ENCODE measurements at places on chromosomes 11 and 22.

DNA sequence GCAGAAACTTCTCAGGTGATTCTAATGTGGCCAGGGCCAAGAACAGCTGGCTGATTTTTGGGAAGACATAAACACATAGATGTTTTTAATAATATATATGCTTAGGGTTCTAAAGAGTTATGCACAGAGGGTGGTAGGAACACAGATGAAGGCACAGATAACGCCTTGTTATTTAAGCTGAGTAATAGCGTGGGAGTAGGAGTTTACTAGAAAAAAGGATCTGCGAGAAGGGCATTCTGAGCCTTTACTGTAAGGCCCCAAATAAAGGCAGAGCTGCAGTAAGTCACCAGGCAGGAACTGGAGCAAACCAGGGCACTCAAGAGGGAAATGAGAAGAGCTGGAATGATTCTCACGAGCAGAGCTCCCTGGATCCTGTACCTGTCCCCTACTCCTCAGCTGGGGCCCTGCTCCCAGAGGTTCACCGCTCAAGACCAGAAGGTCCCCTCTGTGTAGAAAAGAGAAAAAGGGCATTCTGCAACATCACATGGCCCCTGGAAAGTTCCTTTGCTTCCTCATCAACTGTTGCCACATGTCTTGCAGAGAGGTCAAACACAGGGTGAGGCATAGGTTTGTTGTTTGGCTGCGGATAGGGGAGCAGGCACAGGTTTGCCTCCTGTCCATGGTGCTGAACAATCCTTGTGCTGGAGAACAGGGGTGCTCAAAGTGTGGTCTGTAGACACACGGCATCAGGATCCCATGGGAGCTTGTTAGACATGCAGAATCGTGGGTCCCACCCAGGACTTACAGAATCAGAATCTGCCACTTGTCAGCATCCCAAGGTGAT lies 125.7 kb downstream of the TENM4 start:
- DNase-seq, result no peak

GRCh38 chr11:88066090-88066489 lies 109.2 kb downstream of the RAB38 start:
- DNase-seq, result no peak

DNA sequence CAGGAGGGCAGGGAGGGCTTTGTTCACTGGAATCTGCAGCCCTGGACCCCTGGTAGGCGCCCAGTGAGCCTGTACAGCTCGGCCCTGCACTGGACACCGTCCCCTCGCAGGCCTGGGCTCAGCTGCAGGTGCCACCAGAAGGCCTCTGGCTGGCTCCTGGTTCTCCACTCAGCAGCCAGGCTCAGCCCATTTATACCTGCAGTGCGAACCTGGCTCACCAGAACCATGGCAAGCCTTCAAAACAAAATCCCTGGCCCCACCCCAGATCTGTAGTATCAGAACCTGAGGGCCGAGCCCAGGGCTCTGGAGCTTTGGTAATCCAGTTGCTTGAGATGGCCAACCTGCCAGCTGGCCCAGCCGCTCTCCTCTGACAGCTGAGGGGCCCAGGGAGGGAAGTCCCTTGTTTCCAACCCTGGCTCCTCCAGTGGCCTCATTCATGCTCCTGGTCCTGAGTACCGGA lies 870 bp upstream of the FREY1 start:
- DNase-seq, result no peak

DNA sequence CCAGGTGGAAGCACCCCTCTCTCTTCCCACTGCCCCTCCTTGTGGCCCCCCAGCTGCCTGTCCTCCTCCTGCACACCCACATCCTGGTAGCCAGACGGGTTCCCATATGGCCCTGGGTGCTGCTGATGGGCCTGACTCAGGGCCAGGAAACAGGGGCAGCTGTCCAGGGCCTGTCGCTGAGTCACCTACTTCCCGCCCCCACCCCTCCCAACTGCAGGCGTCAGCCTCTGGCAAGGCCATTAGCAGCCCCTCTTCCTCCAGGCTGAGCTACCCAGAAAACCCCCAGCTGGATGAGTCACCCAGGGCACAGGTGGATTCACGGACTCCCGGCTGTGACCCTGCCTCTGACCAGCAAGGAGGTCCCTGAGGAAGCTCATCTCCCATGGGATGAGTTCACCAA lies 6.9 kb upstream of the GAL start:
- DNase-seq, result peak; percentile 81

GRCh38 chr11:6660712-6661111 lies 5.1 kb upstream of the DCHS1 start:
- DNase-seq, result no peak

GRCh38 chr11:128412847-128413791 lies 174.2 kb downstream of the ETS1 start:
- no peak for DNase-seq

GRCh38 chr11:26901162-26901561 lies 92.8 kb upstream of the FIBIN start:
- DNase-seq, result no peak

GRCh38 chr11:104968355-104968855 lies at the start of gene CASP4:
CASP4 (minus strand) TSS chr11:104968574; CDS start chr11:104968525, 49 bp downstream.
- no peak for DNase-seq

DNA sequence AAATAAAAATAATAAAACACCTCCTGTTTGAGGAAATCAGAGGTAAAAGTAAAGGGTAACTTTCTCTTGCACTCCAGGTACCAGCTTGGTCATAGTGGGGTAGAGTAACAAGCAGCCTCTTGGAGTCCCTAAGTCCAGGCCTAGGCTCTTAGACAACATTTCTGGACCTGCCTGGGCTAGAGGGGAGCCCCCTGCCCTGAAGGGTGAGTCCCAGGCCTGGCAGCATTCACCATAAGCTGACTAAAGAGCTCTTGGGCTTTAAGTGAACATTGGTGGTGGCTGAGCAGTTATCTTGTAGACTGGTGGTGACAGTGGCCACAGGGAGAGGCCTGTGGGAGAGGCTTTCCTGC lies 18.6 kb upstream of the OR56A3 start:
- no peak for DNase-seq

- no peak for DNase-seq
Measured at GRCh38 chr11:107856180-107856980, 2.2 kb downstream of the SLC35F2 start.

- no peak for DNase-seq
Measured at GRCh38 chr11:35794850-35795249, 132.3 kb downstream of the TRIM44 start.

- no peak for DNase-seq
Measured at GRCh38 chr11:126477535-126478305, 122.2 kb downstream of the ST3GAL4 start.

DNA sequence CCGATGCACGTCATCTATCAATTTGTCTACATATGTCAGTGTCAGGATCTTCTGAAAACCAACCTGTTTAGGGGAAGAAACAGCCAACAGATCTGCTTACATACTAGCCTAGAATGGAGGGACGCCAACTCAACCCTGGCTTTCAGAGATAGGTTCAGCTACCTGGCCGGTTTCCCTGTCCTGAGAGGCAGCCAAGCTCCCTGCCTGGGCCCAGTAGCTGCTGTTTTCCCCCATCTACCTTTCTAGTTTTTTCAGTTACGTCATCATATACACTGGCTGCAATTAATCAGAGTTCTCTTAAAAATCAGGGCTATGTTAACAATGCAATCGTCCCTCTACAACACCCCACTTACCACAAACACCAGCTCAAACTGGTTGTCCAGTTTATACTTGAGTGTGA lies 1.0 kb downstream of the SRPRA start:
- no peak for DNase-seq

DNA sequence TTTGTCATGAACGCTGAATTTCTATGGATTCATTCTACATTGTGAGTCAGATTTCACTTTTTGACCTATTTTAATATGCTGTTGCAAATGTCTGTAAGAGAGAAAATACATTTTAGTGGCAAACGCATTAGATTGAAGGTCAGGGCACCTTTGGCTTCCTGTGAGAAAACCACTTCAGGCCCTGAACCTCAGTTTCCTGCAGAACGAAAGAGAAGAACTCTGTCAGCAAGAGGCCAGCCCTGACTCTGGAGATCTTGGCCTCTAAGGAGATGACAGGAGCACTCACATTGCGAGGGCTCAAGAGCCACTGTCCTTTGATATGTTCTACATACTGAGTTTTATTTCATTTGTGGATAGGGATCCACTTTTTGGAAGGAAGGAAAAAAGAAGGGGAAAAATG lies 83.6 kb downstream of the KCNJ1 start:
- DNase-seq, result no peak

GRCh38 chr11:5242933-5243815 lies 6.5 kb downstream of the HBG1 start:
- no peak for DNase-seq

DNA sequence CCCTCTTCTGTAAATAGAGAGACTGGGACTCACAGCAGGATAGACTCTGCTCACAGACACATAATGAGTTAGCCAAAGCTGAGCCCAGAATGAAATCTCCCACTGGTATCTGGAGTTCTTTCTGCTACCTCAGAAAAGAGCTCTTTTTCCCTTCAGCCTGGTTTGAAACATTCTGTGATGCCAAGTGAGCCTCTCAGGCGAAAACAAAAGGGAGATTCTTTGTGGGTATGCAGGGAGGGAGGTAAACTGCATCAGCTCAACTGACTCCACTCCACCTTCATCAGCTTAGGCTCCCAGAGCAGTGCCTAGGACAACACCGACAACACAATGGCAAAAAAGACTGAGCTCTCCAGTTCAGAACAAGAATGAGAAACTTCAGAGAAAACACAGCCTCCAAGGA lies 55.1 kb upstream of the SCUBE2 start:
- no peak for DNase-seq

DNA sequence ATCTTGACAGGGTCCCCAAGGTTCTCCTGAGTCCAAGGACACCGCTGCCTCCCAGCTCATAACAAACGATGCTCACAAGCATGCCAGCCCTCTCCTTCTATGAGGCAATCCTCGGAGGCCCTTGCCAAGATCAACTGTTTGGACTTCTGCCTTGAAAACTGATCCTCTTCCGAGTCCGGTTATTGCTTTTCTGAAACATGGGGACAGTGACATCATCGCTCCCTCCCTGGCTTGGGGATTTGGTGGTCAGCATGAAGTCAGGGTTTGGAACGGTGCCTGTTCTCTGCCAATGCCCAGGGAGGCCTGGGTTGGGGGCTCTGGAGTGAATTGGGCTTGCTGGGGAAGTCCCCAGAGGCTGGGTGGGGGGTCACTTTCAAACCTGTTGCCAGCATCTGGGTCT lies 149.3 kb downstream of the FBXO7 start:
- DNase-seq, result peak; percentile 87

DNA sequence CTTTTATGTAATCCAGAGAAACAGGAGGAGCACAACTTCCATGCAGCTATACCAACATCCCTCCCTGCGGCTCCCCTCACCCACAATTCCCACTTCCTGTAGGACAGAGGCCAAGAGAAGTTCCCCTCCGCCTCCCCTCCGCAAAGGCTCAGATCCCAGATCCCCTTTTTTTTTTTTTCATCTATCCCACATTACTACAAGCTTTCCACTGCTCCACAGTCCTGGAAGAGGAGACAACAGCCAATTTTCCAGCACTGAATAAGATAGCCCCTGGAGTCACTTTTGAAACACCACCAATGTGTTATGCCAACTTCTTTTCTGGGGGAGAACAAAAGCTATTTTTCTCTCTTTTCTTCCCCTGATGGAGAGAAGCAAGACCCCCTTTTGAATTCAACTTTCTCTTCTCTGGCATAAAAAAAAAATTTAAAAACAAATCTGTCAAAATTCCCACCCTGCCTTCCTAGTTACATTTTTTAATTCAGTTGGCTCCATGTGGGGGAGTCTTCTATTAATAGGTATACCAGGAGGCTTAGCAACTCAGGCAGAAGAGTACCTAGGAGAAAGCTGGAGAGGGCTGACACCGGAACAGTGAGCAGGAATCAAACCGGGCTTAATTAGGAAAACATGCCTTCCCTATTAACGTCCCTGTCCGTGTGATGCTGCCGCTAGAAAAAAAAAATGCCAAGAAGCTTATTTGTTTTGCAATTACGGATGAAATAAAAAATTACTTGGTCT lies 543.4 kb downstream of the BUD13 start:
- DNase-seq, result peak; percentile 14

GRCh38 chr11:44622190-44622650 lies 56.8 kb downstream of the CD82 start:
- peak; percentile 58 for DNase-seq

DNA sequence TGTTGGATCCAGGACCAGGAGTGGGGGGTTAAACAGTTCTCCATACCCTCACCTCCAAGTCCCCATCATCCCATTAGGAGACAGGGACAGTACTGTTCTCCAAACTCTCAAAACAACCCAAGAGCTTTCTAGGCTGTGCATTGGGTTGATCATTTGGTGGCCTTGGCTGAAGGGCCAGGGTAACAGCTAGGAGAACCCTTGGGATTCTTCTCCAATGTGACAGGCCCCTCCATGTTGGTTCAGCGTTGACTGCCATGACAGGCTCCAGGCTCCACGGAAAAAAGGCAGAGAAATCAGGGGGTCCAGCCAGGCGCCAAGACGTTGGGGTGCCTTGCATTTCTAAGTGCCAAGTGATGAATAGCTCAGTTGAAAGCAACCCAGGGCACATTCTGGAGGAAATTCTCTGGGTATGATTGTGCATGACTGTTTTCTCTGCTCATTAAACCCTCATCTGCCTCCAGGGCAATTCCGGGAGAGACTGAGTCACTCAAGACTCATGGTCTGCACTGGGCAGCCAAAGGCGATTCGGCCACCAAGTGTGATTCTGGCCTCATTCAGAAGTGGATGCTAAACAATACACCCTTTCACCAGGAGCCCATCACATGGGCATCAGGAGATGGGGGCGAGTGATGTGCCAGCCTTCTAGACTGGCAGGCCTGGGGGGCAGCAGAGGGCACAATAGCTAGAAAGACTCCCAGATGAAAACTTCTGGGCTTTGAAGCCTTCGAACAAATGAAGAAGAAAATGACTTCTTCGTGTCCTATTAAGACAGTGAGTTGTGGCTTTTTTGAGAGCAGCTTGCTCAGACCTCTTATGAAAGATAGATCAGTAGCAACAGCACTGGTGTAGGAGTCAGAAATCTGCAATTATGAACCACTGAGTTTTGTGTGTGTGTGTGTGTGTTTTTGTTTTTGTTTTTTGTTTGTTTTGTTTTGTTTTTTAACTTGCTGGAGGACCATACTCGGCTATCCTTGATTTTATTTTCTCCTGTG lies 27.7 kb downstream of the CD44 start:
- DNase-seq, result peak; percentile 86

DNA sequence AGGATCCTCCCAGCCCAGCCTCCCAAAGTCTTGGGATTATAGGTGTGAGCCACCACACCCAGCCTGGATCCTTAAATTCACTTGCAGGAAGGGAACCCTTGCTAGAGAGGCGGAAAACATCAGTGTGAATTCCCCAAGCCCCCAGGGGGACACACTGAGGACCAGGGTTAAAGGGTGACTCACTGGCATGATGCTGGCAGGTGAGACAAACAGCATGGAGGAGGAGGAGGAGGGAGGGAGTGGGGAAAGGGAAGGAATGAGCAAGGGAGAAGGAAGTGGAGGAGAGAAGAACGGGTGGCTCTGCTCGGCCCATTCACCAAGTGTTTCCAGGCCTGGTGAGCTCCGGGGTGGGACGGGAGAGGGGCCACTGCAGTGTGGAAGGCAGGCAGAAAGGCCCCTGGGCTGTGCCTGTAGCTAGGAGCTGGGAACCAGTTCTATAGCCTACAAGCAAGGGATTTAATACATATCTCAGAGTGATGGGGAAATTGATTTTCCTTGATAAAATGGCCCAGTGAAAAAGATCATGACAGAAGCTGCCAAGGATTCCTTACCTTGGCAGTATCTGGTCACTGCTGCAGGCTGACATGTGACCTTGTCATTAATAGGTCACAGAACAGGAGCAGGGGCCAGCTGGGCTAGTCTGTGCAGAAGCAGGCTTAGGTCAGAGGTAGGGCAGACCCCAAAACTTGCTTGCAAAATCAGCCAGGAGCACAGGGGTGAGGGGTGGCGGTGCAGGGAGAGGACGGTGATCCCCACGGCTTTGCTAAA lies 370.2 kb downstream of the SHANK2 start:
- DNase-seq, result no peak

GRCh38 chr11:121426476-121427399 lies 25.4 kb upstream of the SORL1 start:
- DNase-seq, result peak; percentile 83

GRCh38 chr11:10762185-10762584 lies 11.1 kb downstream of the CTR9 start:
- DNase-seq, result no peak

Measured in posterior vena cava (tissue), 2 donors.